ENCODE measurements at places on chromosomes 6 and 20.

DNA sequence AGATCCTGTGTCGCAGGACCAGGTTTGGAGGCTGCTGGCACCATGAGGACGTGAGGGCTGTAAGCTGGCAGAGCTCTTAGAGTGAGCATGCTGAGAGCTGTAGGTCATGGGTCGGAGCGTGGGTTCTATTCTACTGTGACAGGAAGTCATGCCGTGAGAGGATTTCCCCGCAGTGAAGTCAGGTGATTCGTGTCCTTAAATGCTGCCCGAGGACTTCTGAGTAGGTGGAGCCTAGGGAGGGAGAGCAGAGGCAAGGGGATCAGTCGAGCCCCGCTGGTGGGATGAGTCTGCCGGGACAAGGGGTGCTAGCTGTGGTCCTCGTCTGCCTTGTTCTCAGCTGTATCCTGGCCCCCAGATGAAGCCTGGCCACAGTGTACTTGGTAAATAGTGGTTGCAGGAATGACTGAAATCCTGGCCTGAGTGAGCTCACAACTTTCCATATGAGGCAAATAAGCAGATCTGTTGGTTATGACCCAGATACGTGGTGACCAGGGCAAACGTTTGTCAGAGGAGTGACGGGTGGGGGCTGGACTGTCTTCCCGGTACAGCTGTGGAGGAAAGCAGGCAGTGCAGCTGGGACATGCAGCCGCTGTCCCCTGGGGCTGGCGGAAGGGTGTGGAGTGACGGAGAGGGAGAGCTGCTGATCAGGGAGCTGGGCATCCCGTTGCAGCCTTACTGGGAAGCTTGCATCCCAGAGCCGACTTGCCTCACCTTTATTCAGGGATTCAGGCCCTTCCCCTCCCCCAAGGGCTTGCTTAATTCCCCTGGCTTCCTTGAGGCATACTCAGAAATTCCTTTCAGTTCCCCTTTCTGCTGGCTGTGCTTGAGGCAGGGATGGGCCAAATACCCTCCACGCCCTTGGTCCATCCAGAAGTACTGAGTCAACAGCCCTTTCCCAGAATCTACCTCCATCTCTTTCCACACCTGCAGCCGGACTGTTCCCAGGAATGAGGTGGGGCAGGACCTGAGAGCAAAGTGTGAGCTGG lies 250.9 kb upstream of the RREB1 start:
- no peak for DNase-seq

GRCh38 chr6:136792410-136793262 lies at the start of gene MAP3K5:
Gene MAP3K5, minus strand, starts transcription at chr6:136792477. Its CDS starts 320 bp downstream, at chr6:136792157.
- peak; percentile 69 for DNase-seq

GRCh38 chr6:52381249-52381648 lies 19.3 kb downstream of the PAQR8 start:
- DNase-seq: no peak

- no peak for DNase-seq
Measured at GRCh38 chr6:156833755-156834154, 56.6 kb downstream of the ARID1B start.

DNA sequence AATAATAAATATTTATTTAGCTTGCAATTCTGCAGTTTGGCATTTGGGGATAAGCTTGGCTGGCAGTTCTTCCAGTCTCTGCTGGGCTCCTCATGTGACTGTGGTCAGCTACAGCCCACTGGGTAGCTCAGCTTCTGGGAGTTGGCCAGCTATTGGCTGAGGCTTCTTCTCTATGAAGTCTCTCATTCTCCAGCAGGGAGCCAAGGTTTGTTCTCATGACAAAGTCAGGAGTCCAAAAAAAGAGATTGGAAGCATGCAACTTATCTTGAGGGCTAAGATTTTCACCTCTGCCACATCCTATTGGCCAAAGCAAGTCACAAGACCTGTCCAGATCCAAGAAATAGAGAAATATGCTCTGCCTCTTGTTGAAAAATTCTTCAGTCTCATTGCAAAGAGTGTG lies 94.6 kb downstream of the SNAP25 start:
- no peak for DNase-seq

DNA sequence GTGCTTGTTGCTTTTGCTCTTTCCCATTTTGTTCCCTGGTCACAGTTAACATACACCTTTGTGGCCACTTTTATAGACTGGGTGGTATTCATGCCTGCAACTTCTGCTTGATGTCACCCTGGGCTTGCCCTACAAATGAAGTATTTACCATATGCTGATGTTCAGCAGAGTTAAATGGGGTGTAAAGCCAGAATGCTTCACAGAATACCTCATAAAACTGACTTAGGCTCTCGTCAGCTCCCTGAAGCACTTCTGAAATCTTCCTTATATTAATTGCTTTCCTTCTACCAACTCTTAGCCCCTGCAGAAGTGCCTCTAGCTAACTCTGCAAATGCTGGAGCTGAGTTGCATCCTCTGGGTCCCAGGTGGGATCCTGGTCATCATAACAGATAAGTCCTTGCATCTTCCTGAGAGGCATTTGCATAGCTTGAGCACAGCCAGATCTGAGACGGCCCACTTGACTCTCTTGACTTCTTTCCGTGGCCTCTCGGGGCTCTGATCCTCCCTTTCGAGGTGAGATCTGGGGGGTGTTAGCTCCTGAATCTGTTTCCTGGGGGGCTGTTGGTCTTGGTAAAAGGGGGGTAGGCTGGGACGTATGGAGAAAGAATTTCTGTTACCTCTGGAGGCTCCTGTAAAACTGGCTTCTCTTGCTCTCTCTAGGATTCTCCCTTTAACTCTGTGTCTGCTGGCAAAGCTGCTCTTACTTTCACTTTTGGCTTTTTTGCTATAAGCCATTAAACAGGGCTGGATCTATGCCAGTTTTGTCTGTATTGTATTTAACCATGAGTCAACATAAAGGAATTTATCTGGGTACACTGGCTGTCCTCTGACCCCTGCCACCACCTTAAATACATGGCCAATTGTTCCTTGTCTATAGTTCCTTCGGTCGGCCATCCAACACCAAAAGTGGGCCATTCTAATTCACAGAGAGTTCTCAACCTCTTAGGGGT lies 223.0 kb upstream of the SYNCRIP start:
- no peak for DNase-seq

GRCh38 chr6:81799323-81799722 lies 46.8 kb upstream of the TENT5A start:
- no peak for DNase-seq

- DNase-seq: no peak
Measured at GRCh38 chr6:91412532-91412931, 825.7 kb upstream of the MAP3K7 start.

DNA sequence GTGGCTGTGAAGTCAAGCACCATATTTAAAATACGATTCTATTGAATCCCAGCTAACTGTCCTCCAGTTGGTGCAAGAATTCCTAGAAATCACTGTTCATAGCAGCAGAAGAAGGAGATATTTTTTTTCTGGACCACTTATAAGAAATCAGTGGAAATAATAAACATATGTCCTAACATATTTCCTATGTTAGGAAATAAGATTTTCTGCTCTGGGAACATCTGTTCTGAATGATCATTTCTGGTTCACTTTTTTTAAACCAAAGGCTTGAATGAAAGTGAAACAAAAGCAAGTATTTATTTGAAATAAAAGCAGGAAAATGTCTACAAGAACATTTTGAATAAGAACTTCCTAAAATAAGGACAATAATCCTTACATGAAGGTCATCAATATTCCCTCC lies 138.9 kb upstream of the RALGAPA2 start:
- DNase-seq: no peak

- DNase-seq: no peak
Measured at GRCh38 chr6:12147557-12148316, 135.6 kb downstream of the HIVEP1 start.

- no peak for DNase-seq
Measured at GRCh38 chr6:143614235-143614634, 63.5 kb upstream of the PHACTR2 start.

DNA sequence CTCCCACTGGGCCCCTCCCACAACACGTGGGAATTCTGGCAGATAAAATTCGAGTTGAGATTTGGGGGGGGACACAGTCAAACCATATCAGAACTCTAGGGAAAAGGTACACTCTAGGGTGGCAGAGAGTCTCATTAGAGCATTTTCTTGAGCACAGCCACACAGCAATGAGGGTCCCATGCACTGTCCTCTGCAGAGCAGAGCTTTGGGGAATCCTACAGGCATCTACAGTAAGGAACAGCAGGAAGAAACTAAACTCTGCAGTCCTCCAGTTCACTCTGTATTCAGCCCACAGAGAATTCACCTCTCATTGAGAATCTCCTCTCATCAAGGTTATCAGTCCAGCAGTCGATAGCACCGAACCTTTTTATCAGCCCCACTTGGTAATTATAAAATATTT lies 438.6 kb upstream of the NOX3 start:
- DNase-seq: no peak

DNA sequence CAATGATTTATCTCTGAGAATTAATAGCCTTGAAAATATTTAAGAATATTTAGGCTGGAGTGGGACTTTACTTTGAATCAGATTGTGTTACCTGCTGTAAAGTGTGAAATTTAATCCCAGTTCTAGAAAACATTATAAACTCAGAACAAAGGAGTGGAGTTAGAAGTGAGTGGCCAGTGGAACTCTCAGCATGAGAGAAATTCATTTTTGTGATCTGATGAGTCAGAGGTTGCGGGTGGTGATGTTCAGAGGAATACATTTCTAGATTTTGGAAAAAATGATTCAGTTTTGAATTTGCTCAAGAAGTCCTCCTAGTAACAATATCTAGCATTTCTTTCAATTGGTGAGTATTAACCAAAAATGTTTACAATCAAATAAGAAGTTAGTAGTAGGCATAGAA lies 167.5 kb downstream of the ZFAND3 start:
- no peak for DNase-seq

- no peak for DNase-seq
Measured at GRCh38 chr6:154767003-154767723, 33.9 kb downstream of the SCAF8 start.

DNA sequence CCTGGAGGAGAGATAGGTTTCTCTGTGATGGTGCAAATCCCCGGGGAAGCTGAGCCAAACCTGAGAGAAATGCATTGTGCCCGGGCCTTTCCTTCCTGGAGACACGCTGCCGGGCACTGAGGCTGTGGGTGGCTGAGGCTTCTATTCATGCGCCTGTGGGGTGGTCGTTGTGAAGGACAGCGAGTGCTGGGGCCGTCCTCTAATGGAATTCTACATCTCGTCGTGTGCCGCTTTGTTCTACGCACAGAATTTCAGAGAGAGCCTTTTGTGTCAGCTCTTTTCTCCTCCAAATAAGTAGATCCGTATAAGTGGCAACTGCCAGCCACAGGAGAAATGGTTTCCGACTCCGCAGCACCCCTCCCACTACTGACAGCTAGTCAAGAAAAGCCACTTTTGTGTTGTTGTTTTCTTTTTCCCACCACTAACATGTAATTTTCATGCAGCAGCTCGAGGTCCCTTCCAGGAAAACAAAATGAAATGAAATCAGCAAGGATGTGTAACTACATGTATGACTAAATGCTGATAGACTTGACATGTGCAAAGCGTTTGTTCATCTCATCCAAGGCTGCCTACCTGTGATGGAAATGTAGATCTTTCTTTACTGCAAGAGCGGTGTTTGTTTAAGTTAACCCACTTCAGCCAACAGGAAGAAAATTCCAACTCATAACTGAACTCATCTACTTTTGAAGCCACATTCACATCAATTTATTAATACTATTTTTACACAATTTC lies 26.4 kb upstream of the PXDC1 start:
- DNase-seq: no peak

GRCh38 chr20:32115211-32115767 lies 5.8 kb downstream of the TM9SF4 start:
- no peak for DNase-seq

DNA sequence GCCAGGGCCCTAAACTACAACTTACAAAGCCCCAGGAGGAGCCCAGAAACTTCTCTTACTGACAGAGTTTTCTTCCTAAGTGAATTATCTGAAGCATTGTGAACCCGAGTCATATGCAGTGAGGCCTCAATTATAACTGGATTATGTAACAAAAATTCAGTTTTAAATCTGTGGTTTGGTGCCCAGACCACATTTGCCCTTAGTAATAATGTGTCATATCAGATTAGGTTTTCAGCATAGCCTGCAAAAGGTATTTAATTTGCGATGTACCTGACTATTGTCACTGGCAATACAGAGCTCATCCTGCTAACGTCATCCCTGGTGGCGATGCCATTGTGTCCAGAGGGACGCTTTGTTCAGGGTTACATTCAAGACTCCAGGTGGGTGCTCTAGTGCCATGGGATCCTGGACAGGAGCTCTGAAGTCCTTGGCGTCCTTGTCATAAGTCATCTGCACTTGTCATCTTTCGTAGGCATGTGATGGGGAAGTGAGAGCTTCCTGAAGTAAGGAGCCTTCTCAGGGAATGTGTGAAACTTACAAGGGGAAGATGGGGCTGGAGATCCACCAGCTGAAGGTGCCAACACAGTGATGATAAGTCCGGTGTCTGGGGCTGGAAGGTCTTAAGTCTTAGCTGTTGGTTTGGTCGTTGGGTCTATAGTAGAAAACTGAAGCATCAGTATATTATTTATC lies 65.1 kb downstream of the HIVEP1 start:
- no peak for DNase-seq

DNA sequence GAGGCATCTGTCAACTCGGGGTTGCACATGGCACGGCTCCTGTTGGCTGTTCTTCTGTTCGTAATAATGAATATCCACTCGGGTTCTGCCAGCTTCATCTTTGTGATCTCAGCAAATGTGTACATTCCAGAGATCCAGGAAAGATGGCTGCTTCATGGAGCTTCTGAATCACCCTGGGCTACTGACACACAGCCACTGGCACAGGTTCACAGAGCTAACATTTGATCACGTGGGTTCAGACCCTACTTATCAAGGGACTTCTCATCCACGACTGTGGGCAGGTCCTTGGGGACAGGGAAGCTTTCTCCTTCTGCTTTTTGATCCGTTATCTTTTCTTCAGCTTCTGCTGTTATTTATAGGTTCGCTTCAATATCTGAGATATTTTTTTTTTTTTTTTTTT lies 18.1 kb downstream of the PPP1R3G start:
- DNase-seq: no peak

DNA sequence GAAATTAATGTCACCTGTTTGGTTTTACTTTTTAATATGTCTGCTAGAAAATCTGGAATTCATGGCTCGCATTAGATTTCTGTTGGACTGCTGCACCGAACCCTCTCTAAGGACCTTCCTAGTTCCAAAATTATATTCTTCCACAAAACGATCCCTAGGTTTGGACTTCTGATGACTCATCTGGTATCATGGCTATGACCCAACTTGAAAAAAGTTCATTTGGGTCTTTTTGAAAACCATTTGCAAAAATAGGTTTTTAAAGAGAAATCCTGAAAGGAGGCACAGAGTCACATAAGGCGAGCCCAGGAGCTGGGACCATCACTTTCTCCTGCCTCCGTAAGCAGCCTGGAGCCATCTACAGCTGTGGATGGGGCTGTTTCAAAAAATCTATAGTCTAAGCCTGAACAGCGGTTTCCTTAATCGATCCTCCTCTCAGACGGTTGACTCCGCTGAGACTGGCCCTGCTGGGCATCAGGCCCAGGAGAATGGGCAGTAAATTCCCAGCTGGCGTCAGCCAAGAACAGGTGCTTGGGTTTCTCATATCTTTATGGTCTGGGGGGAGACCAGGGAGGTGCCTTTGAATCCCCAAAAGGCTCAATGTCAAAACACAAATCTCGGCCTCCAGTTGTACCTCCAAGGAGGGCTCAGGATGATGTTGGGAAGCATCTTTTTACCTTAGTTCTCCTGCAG lies 44.6 kb downstream of the SLC24A3 start:
- no peak for DNase-seq

- DNase-seq: no peak
Measured at GRCh38 chr6:97438011-97438671, 155.1 kb upstream of the MMS22L start.

GRCh38 chr6:142851601-142852000 lies 93.4 kb downstream of the HIVEP2 start:
- DNase-seq: no peak
